ENCODE measurements at places on chromosomes 1 and 21.

GRCh38 chr21:21063828-21064227 is 65.6 kb downstream of the NCAM2 start:
- no peak for DNase-seq

DNA sequence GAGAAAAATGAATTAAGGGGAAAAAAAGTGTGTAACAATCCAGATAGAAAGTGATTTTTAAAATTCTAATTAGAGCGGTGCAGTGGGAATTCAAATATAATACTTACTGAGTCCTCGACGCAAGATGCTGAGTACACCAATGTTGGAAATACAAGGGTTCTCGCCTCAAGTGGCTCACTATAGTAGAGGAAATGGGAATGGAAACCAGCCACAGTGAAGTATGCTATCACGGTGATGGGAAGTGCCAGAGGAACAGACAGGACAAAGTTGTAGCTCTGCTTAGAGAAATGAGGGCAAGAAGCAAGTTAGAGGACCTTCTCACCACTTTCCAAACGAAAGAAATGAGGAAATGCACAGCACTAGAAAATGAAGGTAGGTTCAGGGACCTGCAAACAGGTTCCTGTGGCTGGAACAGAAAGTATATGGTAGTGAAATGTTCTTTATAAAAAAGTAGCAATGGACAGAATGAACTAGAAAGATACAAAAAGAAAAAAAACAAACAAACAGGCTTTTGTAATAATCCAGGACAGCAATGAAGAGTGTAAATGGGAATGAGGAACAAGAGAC is 13.5 kb downstream of the EGLN1 start:
- no peak for DNase-seq

DNA sequence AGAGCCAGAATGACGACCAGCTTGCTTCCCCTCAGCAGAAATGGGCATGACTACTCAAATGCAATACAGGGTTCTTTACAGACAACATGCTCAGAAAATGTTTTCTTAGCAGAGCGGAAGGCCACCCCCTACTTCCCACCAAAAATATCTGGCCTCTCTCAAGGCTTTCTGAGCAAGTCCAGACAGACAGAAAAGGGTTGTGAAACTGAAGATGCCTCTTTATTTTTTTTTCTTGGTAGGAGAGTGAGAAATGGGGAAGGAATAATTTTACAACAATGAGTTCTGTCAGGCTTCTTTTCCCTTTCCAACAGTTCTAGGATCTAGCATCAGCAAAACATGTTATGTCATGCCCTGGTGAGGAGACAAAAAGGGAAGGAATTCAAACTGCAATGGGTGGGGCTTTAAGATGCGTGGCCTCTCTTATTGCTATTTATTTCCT is 172.0 kb upstream of the CAMK1G start:
- no peak for DNase-seq

- no peak for DNase-seq
Observed at GRCh38 chr1:202806845-202807450, 1.3 kb downstream of the KDM5B start.

- DNase-seq, result no peak
Observed at GRCh38 chr1:236760480-236760879, 34.6 kb upstream of the MTR start.

GRCh38 chr1:216812966-216813365 is 89.7 kb upstream of the ESRRG start:
- DNase-seq, result no peak
